Fibroblast of skin of abdomen (primary cell): ENCODE measurements at places on chromosomes 11 and 22.

DNA sequence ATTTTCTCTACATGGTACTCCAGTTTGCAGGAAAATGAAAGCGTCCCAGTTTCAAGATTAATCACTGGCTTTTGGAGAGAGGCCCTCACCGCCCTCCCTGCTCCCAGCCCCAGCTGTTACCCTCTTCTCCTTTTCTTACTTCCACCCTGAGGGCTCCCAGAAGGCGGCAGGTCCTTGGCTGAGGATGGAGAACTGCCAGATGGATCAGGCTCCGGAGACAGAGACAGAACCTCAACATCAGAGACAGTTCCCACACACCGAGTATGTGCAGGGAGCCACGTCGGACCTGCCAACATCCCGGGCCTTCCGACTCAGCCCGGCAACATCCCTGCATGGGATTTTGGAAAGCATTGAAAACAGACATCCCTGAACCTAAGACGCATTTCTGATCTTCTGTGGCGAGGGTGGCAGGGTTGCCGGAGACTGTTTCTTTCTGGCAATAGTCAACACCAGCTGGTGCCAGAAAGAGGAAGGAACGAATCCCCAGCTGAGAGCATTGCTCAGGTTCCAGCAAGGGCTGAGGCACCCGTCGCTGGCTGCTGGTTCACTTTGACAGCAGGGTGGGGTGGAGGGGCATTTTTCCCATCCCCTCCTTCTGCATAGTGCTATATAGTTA is 467.1 kb downstream of the MIAT start:
- no peak for DNase-seq

DNA sequence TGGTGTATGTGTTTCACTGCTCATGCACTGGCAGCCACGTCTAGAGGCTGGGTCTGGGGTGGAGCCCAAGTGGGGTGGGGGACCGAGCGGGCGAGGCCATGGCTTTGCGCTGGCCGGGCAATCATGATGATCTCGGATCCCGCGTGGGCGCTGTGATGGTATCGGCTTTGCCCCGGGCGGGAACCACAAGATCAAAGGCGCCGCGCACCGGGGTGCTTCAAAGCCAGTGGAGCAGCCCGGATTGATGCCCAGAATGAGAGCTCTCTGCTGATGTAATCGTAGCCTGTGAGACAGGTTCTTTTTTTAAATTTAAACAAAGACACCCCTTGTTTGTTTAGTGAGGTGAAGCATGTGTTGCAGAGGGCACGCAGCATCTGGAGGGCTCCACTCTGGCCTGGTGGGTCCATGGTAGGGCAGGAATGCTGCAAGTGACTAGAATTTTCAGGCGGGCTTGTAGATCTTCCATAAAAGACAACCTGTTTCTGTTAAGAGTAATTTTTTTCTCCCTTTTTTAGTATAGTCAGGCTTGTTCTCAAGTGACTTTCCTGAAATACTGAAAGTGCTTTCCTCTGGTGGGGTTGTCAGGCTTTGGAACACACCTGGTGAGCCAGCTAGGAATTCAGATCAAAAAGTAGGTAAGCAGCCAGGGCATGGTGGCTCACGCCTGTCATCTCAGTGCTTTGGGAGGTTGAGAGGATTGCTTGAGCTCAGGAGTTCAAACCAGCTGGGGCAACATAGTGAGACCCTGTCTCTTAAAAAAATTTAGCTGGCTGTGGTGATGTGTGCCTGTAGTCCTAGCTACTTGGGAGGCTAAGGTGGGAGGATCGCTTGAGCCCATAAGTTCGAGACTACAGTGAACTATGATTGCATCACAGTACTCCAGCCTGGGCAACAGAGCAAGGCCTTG is 40.7 kb downstream of the ZNRF3 start:
- DNase-seq, result no peak

- DNase-seq, result no peak
Observed at GRCh38 chr11:70825893-70826540, 426.4 kb downstream of the SHANK2 start.

DNA sequence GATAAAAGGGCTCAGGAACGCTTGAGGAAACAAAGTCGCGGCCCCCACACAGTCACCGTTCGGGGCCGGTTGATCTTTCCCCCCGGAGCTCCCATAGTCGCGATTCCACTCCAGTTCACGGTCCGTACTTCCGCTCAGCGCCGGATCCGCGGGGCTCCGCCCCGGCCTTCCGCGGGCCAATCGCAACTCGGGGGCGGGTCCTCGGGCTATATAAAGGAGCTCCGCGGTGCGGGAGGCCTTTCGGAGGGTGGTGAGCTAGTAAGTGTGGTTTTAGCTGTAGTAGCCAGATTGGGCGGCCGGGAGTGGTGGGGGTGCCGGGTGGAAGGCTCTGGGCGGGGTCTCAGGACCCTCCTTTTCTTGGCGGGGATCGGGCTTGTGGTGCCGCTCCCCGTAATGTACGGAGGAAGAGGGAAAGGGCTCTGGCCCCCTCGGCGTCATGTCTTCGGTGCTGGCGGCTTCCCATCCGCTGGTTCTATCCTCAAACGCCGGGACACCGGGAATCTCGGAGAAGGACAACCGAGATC is at the start of the genes C11orf98 and CSKMT:
C11orf98 (minus strand) TSS at position 136 of the 524 bp plus-strand sequence; CDS start at position 95, 41 bp downstream.
CSKMT (plus strand) TSS at position 238 of the 524 bp plus-strand sequence. CDS start 568 bp downstream, outside the sequence.
- peak; percentile 93 for DNase-seq

- DNase-seq, result no peak
Observed at GRCh38 chr22:32587449-32587848, 112.8 kb downstream of the FBXO7 start.

GRCh38 chr22:17575151-17575550 is 11.9 kb downstream of the SLC25A18 start:
- no peak for DNase-seq

- DNase-seq, result no peak
Observed at GRCh38 chr11:124724979-124725718, 14.6 kb upstream of the NRGN start.

DNA sequence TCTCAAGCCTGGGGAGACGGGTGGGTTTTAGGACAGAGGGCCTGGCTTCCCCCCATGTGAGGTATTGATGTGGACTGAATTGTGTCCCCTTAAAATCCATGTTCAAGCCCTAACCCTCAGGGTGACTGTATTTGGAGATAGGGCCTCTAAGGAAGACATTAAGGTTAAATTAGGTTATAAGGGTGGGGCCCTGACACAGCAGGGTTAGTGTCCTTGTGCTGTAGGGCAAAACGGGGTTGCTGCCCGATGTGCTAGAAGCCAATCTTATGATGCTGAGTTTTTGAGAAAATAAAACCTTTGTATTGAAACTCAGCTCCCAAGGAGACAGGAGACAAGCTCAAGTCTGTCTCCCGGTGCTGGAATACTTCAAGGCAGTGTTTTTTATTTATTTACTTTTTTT is 71.1 kb upstream of the NUP50 start:
- no peak for DNase-seq

- DNase-seq, result no peak
Observed at GRCh38 chr11:118528511-118528910, 1.2 kb downstream of the TTC36 start.

DNA sequence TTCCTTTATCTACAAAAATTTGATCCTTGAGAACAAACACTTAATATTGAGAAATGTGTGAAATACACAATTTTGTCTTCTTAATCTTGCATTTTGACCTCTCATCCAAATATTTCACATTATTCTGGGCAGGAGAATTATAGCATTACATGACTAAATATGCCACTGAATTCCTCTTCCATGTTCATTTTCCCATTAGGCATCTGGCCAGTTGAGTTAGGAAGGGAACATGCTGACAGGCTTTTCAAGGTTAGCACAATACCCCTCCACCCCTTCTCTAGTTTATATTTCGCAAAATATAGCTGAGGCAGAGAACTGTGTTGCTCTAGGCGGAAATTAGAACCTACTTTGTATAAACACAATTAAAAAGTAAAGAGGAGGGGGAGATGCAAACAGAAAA is 271.7 kb upstream of the ZC3H12C start:
- peak; percentile 61 for DNase-seq

- no peak for DNase-seq
Observed at GRCh38 chr11:20037396-20038153, 122.7 kb downstream of the DBX1 start.

DNA sequence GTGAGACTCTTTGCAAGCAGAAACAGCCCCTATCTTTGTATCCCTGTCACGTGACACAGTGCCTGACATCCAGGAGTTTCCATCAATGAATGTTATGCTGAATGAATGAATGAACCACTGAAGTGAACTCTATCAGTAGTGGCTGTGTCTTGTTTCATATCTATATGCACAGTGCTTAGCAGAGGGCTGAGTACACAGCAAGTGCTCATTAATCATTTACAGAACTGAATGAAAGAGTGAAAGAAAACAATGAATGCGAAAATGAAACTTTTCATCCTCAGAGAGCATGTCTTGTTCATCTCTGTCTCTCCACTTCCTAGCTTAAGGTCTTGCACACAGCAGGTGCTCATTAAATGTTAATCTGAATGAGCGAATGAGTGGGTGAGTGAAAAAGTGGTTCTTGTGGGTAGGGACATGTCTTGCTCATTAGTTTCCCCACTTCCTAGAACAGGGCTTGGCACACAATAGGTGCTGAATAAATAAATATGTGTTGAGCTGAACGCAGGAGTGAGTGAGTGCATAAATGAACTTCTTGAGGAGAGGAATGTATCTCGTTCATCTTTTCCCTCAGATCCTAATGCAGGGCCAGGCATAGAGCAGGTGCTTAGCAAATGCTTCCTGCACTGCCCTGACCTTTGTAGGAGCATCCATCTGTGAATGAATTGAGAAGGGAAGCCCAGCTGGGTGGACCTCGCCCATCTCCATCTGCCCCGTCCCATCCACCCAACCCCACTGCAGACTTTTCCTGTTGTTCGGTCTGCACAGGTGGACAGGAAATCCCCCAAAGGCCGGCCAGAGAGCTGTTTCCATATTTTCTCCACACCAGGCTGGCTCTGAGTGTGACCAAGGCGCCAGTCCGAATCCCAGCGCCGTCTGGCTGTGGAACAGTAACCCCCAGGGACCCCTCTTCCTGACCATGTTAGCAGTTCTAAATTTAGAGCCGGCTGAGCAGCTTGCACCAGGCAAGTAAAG is 113.4 kb upstream of the CRYBB3 start:
- DNase-seq, result no peak

- DNase-seq, result no peak
Observed at GRCh38 chr11:56748597-56748996, at the start of gene OR9G4. Gene OR9G4, minus strand, starts transcription at chr11:56748697. Its CDS starts 4,931 bp downstream, at chr11:56743766.

GRCh38 chr11:60753309-60753708 is 3.4 kb upstream of the MS4A15 start:
- no peak for DNase-seq

DNA sequence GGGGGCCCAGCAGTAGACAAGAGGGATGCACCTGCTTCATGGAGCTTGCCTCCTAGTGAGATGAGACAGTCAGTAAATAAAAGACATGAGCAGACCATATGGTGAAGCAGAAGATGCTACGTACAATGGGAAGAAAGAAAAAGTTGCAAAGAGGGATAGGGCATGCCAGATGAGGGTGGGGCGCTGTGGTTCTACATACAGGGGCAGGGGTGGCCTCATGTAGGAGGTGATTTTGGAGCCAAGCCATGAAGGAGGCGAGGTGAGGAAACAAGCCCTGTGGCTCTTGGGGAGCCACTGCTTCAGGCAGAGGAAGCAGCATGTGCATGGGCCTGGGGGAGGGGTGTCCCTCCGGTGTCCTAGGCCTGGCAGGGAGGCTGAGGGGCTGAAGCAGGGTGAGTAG is 15.2 kb downstream of the NAT10 start:
- DNase-seq, result no peak

- DNase-seq, result peak; percentile 44
Observed at GRCh38 chr22:36873614-36874308, 13.0 kb downstream of the NCF4 start.

GRCh38 chr11:70818351-70818750 is 420.0 kb downstream of the CTTN start:
- DNase-seq, result no peak

GRCh38 chr11:12126344-12127019 is 16.1 kb downstream of the MICAL2 start:
- DNase-seq, result peak; percentile 88

- DNase-seq, result peak; percentile 93
Observed at GRCh38 chr11:86632499-86633269, 39.7 kb downstream of the ME3 start.

GRCh38 chr11:113681282-113681681 is 24.8 kb downstream of the TMPRSS5 start:
- DNase-seq, result no peak

GRCh38 chr22:49659281-49659923 is 168.3 kb downstream of the BRD1 start:
- no peak for DNase-seq

DNA sequence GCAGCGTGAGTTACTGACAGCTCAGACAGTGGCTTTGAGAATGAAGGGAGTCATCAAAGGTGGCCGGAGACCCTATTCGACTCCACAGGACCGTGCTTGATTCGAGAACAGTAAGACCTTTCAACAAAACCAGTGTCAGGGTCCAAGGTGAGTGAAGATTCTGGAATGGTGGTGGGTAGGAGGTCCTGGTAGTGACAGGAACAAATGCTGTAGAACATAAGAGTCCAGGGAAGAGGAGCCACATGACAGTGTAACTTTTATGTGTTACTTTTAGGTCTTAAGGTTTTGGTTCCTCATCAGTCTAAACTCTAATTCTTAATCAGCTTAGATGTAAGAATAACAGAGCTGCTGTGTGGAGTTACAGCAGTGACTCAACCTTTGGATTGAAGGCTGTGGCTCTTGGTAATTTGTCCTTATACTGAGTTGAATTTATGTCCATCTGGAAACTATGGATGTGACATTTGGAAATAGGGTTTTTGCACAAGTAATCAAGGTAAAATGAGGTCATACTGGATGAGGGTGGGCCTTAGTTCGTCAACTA is 1.8 kb downstream of the TBC1D22A start:
- no peak for DNase-seq

GRCh38 chr11:61357233-61357893 is 4.3 kb downstream of the CYB561A3 start:
- DNase-seq, result no peak

GRCh38 chr11:93198215-93198845 is 539 bp upstream of the SLC36A4 start:
- peak; percentile 23 for DNase-seq
